ENCODE measurements at places on chromosomes 6 and 20.

DNA sequence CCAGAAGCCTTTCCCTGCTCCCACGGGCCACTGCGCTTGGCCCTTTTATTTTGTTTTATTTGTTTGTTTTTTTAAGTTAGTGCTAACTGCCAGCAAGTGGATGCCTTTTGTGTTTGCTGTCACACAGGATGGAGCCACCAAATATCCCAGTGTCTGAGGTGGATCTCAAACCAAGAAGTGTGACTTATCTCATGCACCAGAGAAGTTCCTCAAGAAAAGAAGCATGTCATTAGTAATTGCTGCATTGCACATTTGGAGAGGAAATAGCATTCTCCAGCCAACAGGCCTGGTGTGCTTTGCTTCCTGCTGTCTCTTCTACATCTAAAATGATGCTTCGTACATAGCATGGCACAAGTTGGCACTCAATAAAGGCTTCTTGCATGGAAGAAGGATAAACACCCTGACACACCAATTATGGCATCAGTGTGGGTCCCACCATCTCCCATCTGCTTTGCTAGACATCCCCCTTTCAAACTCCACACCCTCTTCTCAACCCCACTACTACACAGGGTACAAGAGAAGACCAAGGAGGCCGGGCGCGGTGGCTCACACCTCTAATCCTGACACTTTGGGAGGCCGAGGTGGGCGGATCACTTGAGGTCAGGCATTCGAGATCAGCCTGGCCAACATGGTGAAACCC, 1.9 kb upstream of the ATP9A start:
- no peak for DNase-seq

DNA sequence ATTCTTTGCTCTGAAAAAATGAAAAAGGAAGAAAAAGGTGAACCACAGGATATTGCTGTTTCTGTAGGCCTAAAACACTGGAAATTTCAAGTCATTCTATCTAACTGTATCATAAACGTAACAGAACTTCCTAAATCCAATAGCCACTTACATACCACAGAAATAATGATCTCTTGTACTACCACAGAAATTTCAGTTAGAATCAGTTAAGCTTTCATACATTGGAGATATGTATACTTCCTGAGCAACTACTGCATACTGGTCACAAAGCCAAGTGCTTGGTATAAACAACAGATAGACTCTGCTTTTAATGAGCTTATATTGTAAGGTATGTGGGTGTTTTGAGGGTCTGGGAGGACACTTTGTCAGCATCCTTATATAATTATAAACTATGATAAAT, 38.6 kb downstream of the VTA1 start:
- no peak for DNase-seq

GRCh38 chr6:166610069-166610468, 17.0 kb downstream of the RPS6KA2 start:
- no peak for DNase-seq

- DNase-seq: no peak
Observed at GRCh38 chr6:19664878-19665612, 172.1 kb upstream of the ID4 start.

DNA sequence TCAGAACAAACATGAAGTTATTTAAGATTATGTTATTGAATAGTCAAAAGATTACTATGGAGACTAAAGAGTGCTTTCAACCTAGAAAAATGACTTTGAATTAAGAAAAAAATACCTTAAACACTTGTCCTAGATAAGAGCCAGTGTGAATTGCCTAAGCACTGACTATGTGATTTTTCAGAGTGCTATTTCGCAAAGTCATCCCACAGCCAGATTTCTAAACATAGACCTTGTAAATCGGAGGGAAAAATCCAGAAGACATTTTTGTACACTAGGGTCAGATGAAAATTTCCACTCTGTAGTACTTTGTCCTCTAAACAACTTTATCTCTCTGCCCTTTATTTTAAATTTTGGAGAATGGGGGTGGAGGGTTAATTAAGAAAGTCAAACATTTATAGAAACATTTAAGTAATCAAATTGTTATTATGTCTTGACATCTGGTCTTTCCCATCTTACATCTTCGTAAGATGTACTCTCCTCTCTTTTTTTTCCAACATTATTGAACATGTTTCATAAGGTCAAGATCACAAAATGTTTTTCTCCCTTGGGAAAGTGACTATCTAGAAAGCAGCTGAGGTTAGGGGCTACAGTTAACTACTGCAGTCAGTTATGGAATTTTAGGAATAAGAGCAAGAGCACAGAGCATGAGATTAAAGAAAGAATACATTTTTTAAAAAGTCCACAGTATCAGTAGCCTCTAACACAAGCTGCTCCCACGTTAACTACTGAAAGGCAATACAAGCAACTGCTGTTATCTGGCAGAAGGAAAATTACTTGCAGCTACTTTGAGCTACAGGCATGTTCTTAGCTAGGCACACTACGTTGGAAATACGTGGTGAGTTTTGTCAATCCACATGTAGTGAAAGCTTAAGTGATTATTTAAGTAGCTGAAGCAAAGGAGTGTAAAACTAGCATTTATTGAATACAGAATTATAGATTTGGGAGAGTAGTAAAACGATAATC, 648.5 kb downstream of the HTR1B start:
- DNase-seq: no peak

DNA sequence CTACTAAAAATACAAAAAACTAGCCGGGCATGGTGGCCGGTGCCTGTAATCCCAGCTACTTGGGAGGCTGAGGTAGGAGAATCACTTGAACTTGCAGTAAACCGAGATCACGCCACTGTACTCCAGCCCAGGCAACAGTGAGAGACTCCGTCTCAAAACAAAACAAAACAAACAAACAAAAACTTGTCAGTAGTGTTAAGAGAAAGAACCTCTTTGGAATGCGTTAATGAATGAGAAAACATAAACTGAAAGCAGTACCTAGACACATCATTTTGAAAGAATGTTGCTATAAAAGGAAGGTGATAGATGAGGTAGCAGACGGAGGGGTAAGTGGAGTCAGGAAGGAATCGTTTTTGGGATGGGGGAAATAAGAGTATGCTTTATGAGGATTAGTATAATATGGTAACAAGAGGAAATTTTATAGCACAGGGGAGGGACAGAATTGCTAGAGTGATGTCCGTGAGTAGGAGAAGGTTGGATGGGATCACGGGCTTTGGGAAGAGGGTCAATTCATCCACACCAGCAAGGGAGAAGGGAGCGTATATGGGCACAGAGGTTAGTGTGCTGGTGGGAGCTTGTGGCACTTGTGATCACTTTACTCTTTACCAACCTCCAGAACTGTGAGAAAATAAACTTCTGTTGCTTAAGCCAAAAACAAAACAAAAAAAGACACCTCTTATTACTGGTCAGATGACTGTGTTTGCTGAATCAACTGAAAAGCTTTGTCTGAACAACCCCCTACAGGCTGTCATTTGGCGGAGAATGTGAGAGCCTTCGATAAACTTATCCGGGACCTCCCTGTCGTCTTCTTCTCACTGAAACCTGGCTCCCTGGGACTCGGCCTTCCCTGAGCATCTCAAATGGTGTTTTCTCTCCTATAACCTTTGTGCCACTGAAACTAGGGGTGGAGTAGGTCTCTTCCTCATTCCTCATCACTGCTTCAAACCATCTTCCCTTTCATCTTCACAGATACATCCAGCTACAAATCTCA, 48.9 kb upstream of the TFAP2A start:
- no peak for DNase-seq

DNA sequence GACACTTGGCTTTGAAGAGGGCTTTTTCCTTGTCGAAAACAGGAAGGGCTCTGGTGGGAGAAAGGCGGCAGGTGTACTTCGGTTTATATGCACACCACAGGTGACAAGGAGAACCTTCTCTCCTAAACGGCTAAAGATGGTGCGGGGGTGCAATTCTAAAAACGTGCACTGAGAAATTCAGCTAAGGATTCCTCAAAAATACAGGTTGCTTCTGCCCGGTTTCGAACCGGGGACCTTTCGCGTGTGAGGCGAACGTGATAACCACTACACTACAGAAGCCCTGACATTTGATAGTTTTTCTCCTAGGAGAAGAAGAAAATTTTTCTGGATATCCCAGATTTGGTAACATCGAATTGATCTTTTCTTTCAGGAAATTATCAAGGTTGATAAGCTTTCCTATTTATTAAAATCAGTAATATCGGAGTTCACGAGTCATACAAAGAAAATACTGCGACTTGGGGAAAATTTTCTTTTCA, 32.0 kb downstream of the POM121L2 start:
- no peak for DNase-seq

GRCh38 chr6:143286251-143286795, 164.2 kb downstream of the ADAT2 start:
- DNase-seq: no peak

DNA sequence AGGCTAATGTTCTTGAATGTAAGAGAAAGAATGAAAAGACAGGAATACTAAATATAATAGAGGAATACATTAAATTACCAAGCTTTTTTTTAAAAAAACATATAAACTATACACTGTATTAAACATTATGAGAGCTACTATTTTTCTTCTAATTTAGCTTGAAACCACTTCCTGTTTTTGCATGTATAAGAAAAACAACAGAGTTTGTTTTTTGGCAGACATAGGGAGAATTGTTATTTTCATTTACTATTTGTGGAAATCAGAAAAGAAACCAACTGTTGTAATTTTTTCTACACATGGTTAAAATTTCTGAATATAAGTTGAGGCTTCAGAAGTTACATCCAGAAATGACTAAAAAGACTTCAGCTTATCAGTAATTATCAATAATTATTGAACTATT, 991.8 kb upstream of the GJE1 start:
- DNase-seq: no peak

DNA sequence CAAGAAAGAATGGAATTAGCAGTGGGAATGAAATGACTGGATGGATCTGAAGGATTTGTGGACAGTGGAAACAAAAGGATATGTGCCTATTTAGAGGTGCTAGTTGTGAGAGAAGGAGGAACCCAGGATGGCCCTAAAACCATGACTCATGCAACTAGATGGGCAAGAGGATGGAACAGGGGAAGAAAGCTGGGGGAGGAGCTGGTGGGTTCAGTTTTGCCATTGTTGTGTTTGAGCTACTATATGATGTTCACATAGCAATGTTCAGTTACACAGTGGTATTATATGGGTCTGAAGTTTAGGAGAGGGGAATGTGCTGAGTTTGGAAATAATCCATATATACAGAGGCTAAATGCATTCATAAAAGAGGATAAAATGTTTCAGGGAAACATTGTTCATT, 125.7 kb upstream of the SSTR4 start:
- DNase-seq: no peak

DNA sequence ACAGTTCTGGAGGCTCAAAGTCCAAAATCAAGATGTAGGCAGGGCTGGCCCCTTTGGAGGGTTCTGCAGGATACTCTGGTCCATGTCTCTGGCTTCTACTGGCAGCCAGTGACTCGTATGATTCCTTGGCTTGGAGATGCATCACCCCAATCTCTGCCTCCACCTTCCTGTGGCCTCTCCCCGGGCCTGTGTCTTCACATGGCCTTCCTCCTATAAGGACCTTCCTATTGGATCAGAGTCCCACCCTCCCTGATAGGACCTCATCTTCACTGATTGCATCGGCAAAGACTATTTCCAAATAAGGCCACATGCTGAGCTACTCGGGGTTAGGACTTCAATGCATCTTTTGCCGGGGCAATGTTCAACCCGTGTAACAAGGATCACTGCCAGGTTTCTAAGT, 509.0 kb downstream of the CD83 start:
- DNase-seq: no peak

GRCh38 chr6:28393912-28394662, 5.5 kb downstream of the ZSCAN12 start:
- peak; percentile 15 for DNase-seq

GRCh38 chr20:44370639-44371218, 15.2 kb downstream of the HNF4A start:
- DNase-seq: no peak

DNA sequence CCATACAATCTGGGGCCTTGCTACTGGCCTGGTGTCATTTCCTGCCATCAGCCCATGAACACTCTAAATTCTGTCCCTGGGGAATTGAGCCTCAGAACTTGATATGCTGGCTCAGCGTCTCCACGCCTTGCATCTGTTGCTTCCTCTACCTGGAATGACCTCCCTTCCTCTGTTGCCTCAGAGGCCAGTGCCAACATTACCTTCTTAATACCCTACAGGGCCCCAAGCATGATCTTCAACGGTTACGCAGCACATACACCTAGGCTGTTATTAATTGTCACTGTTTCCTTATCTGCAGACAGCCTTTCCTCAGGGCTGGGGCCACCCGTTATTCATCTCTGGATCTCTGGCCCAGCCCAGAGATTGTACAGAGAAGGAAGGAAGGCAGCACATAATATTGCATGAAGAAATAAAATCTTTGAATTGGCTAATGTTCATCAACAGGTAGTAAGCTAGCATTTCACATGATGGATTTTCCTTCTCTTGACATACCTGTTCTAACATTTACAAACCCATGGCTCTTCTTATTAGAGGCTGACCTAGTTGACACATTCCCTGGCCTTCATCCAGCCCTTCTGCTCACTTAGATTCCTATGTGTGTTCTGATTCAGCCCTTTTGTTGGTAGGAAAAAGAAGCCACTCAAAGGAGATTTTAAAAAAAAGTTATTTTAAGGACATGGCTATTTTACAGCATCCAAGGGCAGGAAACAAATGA, 8.4 kb upstream of the RNF182 start:
- DNase-seq: no peak

DNA sequence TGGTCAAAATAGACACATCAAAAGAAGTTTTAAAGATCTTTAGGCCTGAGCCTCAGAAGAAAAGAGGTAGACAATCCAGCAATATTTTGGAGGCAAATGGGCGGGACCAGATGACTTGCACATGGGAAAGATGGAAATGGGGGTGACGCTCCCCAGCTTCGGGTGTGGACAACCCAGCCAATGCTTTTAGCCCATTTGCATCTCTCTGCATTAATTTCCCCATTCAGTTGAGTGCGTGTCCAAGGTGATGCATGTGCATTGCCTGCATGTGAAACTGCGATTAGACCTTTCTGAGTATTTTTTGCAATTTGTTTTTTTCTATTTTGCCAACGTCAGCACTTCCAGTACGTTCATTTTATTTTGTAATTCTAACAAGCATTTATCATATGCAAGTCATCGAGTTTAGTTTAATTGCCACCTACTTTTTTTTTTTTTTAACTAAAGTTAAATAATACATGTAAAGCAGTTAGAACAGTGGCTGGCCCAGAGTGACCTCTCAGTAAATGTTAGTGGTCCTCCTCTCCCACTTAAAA, 24.2 kb downstream of the PDRG1 start:
- DNase-seq: no peak

All from head of caudate nucleus (tissue), 42 donors.